BE2C (cell line): ENCODE measurements at places on chromosomes 4 and X.

- no peak for DNase-seq
Measured at GRCh38 chrX:37883196-37883595, 35.8 kb upstream of the DYNLT3 start.

GRCh38 chr4:124519196-124519595 is 193.3 kb downstream of the ANKRD50 start:
- no peak for DNase-seq

DNA sequence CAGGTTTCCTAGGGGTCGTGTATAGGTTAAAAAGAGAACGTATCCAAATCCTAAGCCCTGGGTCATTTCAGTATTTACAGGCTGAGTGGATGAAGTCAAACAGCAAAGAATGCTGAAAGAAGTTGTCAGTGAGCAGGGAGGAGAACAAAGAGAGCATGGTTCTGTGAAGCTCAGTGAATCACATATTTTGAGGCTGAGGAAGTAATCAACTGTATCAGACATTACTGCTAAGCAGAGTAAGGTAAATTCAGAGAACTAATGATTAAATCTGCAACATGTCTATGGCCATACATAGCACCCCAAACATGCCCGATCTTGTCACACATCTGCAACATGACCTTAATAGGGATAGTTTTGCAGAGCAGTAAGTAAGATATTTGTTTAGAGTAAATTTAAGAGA is 1130.3 kb downstream of the RAPGEF2 start:
- DNase-seq: no peak

DNA sequence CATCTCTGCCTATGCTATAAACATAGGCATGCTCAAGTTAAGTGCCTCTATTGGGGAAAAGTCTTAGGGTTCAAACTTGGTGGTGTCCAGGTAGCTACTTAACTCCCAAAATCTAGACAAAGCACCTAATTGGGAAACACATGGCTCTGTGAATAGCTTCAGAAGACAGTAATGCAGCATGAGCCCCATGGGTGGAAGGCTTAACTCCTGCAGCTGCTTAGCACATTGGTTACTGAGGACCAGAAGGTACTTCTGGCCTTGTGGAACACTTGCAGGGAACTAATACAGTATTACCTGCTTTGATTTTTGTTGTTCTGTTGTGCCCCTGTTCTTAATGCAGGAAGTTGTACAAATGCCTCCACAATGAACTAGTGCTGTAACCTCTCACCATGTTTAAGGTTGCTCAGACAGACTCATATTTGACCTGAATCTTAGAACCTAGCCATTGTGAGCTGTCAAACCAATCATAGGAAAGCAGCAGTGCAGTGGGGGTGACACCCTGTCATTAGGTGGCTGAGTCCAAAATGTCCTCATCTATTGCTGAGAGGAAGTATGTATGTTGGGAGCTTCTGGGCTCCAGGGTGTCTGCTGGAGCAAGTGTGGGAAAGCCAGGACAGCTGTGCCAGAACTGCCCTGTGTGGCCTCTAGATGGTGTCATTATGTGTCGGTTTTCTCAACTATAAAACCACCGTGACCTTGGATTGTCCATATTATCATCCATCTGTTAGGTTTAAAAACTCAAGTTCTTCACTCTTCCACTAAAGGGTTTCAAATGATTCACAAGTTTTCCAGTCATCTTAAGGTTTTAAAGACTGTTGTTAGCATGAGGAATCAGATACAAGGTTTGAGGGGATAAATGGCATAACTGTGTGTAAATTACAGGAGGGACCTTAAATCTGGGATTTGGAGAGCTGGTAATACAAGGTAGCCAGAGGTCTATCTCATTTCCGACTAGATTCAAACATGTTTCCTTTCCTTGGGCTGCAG is 69.9 kb upstream of the WDR1 start:
- DNase-seq: no peak

GRCh38 chr4:32748061-32748460 is 2027.9 kb downstream of the PCDH7 start:
- no peak for DNase-seq

- DNase-seq: no peak
Measured at GRCh38 chr4:139869810-139870209, 204.2 kb downstream of the MGST2 start.

GRCh38 chr4:168871632-168872031 is 138.4 kb downstream of the CBR4 start:
- no peak for DNase-seq
